ENCODE measurements at places on chromosomes 3 and 15.

- no peak for DNase-seq
These were observed 227.8 kb downstream of the TBL1XR1 start for GRCh38 chr3:176969506-176969905.

DNA sequence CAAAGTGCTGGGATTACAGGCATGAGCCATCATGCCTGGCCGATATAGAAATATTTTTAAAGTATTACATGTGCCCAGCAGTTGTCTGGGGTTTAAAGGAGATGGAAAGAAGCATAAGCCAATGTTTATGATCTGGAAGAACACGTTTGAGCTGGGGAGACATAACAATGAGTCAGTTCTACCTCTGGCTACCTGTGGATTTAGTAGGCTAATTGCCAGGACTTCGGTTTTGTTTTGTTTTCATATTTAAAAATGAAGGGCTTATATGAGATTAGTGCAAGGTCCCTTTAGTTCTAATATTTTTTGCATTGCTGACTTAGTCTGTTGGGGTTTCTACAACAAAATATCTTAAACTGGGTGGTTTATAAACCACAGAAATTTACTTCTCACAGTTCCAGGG, 22.9 kb upstream of the TNFSF10 start:
- DNase-seq: no peak

DNA sequence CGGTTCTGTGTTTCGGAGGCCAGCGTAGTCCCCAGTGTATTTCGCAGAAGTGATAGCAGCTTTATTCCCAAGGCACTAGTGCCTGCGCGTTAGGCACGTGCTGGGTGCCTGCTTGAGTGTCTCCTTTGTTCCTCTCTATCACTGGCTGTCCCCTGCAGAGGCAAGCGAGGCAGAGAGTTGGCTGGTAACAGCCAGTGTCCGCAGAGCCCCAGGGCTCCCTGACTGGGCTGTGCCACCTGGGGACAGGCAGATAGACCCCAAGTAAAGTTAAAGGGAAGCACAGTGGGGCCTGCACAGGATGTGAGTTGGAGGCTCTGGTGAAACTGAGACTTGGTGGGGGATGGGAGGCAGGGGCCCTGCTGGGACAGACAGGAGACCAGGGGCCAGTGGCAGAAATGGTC, 50.7 kb downstream of the APBA2 start:
- DNase-seq: peak; percentile 21

DNA sequence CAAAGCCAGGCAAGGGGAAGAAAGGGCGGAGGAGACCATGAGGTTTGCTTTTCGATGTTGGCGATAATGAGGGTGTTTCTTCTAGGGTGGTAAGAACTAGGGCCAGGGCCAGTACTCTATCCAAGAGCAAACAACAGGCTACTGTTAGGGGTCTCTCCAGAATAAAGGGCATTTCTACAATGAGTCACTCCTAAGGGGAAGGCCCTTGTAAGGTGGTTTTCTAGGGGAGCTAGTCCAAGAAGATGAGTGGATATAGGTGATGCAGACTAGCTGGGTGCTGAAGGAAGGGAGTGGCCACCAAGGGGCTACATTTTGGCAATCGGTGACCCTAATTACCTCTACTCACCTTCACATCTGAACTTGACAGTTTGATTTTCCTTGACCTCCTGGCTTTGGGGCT, 148.5 kb upstream of the HACD2 start:
- DNase-seq: no peak

DNA sequence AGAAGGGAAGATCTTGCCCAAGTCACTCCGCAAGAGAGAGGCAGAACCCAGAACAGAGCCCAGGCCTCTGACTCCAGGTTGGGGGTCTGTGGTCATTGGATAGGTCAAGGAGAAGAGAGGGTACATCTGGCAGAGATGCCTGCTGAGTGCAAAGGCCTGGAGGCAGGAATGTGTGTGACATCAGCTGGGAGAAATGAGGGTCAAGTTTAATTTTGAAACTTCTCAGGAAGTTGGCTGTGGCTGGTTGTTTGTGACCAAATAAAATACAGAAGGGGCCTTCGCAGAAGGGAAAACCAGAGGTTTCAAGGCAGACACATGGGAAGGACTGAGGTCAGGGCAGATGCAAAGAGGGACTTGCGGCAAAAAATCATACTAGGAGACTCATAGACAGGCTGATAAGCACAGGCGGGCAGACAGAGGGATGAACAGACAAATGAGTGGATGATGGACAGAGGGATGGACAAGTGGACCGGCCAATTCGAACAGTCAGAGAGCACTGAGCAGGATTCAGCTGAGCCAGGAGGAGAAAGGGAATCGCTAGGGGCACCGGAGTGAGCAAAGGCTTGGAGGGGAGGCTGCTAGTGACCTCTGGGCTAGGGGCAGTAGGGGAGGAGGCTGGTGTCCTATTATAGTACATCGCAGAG, 28.8 kb upstream of the CACNA2D2 start:
- DNase-seq: no peak

DNA sequence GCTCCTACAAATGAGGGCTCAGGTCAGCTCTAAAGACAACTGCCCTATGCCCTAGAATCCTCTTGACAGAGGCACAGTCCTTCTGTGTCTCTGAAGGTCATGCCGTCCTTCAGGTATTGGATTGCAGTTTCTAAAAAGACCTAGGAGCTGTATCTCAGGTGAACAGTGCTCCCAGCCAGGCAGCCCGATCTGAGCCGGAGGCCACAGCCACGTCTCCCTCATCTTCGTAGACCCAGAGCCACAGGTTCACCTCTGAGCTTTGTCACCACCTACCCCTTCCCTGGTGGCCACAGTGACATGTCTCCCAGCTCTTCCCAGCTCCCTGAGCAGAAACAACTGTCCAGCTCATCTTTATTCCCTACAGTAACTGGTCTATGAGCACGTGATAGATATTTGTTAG, 228.0 kb downstream of the VPS13C start:
- DNase-seq: no peak

- no peak for DNase-seq
These were observed 521.9 kb upstream of the RGMA start for GRCh38 chr15:93610944-93611343.

DNA sequence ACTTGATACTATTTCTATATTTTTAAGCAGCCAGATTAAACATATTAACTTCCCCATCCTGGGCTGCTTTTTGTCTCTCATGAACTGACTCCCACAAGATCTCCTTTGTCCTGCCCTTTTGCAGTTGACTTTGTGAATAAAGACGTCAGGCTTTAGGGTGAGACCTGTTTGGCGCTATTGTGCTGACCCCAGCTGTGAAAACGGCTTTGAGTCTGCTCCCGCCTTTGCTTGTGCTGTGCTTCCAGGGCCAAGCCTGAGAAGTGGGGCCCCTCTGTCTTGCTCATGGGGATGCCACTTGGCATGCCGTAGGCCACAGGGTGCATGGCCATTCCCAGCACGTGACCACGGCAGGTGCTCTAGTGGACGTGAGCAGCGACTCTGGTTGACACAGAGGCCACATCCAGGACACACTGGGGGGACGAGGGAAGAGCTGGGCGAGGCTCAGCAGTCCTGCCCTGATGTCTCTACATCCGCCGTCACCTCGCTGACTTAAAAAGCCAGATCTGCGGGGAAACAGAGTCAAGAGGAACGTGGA, 268.9 kb upstream of the LYSMD4 start:
- DNase-seq: no peak

- DNase-seq: no peak
These were observed 147.1 kb downstream of the NSMCE3 start for GRCh38 chr15:29122506-29122905.

- DNase-seq: peak; percentile 71
These were observed 59.6 kb upstream of the LMCD1 start for GRCh38 chr3:8441969-8442559.

DNA sequence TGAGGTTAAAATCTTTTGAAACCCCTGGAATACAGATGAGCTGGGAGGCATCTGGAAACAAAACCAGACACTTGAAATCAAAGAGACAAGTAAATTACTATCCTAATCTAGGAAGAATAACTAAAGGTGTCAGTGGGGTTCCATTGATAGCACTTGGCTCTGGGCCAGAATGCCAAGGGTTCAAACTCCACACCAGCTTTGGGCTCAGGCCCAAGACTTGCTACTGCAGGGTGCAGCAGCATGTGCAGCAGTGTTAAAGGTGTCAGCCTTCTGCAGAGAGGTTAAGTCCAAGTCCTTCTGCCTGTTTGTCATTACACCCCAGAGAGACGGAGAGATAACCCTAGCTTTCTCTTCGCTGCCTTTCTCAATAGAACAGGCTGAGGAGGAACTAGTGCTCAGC, 273.9 kb downstream of the TIGIT start:
- DNase-seq: no peak

- no peak for DNase-seq
These were observed 1013.3 kb upstream of the SEMA6D start for GRCh38 chr15:46703871-46704637.

DNA sequence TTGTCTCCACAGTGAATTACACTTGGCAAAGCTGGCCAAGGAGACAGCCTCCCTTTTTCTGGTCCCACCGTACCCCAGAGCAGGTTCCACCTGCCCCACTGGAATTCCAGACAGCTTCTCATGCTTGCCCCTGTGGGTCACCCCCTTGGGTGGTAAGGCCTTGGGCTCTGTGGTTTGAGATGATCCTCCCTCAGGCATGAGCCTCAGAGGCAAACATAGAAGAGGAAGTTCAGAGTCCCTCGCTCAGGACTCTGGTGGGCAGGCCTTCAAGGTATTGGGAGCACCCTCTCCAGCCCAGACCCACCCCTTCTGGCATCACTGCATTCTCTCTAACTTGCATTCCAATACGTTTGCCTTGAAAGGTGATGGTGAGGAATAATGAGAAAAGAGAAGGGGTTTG, 17.6 kb upstream of the UBA7 start:
- DNase-seq: no peak

- DNase-seq: no peak
These were observed 83.8 kb upstream of the TPM1 start for GRCh38 chr15:62958528-62959363.

GRCh38 chr3:86229086-86229774, 761.7 kb downstream of the VGLL3 start:
- DNase-seq: no peak

GRCh38 chr3:198028718-198029117, 68.7 kb downstream of the LMLN start:
- DNase-seq: no peak

DNA sequence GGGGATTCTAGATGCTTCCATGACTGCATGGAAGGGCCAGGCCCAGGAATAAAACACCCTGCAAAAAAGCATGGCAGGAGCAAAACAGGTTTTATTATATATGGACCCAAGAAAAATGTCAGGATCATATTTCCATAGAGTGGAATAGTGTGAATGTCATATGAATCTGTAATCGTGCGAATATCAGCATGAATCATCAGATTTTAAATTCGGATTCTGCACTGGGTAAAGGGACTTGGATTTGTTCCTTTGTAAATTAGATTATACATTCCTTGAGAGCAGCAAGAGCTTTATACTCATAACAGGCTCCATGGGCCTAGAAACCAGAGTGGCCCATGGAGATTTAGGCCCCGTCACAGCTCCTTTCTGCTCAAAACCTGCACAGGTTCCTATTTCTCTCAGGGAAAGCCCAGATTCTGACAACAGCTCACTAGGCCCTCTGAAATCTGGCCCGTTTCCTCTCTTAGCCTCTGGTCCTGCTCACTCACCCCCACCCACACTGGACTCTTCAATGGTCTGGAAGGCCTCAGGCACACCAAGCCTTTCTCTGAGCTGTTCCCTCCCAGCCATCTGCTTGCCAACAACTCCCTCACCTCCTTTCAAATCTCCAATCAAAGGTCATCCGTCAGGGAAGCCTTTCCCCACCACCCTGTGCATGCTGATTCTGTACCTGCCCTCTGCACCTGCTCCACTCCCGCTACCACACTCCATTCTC, 76.0 kb downstream of the FEM1B start:
- no peak for DNase-seq

DNA sequence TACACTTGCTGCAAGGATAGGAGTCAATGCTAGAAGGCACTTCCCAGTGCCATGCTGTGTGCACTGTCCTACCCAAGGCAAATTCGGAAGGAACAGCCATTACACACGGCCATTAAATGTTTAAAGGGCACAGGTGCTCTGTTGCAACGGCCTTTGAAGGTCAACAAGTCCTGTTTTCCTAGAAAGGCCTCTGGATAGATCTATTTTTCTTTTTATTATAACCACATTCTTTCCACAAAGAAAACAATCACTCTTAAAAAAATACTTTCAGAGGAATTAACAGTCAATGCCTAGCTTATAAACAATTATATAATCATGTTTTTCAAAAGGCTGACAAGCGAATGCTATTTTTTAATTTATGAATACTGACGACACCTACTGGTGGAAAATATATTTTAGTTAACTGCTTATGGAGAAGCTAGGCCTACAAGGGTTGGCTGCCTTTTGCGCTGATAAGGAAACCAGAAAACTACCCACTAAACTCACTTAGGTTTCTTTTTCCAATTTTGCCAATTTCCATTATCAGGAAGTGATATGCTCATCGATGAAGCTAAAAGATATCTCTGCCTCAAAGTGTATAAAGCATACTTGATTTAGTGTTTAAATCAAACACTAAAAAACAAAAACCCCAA, 2.4 kb downstream of the ARHGEF3 start:
- DNase-seq: peak; percentile 47

GRCh38 chr3:104388619-104389018, 978.1 kb upstream of the ALCAM start:
- no peak for DNase-seq

Data from D341Med (cell line).